Stimulated activated CD8-positive, alpha-beta memory T cell treated with anti-CD3 and anti-CD28 coated beads, Interleukin-7, amount 100 ng/mL, for 48 hours (primary cell): ENCODE measurements at places on chromosomes 2 and 18.

DNA sequence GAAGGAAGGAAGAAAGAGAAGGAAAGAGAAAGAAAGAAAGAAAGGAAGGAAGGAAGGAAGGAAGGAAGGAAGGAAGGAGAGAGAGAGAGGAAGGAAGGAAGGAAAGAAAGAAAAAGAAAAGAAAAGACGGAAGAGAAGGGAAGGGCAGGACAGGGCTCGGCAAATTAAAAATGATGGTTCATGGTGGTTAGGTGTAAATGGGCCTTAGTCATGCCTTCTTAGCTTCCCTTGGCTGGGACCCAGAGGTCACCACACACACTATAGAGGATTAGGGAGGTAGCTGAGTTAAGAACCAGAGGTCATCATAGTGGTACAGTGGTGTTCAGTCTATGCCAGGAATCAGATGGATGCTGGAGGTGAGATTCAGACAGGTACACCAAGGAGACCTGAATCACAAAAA lies 9.3 kb upstream of the ATL2 start:
- no peak for DNase-seq

GRCh38 chr18:63974991-63975390 lies 5.1 kb downstream of the SERPINB8 start:
- no peak for DNase-seq

DNA sequence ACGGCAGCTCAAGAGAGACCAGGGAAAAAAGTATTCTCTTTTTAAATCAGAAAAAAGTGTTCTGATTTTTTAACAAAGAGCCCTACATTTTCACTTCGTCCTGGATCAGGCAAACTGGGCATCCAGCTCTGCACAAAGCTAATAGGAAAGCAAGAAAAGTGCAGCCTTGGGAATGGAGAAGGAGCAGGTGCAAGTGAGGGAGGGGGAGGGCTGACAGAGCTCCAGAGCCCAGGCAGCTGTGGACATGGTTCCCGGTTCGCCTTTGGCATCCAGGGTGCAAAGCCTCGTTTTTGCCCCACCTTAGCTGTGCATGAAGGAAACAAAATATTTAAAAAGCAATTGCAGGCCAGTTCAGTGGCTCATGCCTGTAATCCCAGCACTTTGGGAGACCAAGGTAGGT lies 82.2 kb downstream of the FAM124B start:
- DNase-seq = no peak

DNA sequence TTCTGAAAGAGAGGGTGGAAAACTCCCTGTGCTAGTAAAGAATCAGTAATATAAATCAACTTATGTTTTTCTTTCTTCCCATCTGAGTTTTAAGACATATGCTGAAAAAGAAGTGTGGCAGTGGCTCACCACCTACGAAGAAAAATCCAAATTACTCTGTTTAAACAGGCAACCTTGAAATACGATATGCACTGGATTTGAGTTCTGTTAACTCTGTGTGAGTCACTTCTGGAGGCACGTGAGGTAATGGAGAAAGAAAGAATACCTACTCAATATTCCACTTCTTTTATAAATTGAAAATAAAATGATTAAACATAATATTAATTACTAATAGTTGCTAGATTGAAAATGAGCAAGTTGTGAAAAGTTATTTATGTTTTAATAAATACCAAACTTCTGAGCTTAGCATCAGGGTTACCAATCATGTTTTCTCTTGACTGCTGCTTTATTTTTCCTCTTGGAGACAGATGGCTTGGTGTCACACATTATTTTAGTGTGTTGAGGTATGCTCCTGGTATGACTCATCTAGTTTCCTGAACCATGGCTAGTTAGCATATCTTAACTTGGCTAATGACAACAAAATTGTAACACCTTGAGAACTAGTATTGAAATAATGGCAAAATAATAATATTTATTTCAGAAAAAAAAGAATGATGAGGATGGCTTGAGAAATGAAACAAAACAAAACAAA lies 1705.5 kb upstream of the PIK3C3 start:
- DNase-seq = no peak

- DNase-seq = no peak
These were observed 42.7 kb upstream of the MSH2 start for GRCh38 chr2:47360283-47360682.

DNA sequence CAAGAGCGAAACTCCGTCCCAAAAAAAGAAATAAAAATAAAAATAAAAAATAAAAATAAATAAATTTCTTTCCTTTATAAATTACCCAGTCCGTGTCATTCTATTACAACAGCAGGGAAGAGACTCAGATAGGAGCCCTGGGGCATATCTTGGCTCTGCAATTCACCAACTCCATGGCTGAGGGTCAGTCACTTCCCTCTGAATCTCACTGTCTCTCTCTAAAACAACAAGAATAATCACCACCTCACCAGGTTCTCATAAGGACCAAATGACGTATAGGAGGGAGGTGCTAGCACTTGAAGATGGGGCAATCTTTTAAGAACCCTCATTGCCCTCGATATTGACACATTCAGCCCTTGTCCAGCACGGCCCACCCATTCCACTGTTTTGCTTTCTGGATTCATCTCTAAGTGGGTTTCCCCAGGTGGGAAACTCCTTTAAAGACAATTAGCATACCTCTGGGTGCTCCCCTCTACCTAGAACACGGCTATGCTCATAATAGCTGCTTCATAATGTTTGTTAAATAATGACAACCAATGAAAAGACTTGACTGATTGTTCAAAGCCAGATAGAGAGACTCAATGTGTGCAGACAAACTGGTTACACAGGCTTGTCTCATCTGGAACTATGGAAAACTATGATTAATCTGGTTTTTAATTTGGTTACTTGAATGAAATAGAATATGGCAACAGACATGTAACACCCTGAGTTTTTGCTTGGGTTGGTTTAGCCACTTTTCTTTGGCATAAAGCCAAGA lies 15.1 kb downstream of the MYCN start:
- no peak for DNase-seq
